Erythroblast (primary cell): ENCODE measurements at places on chromosomes 3 and 15.

DNA sequence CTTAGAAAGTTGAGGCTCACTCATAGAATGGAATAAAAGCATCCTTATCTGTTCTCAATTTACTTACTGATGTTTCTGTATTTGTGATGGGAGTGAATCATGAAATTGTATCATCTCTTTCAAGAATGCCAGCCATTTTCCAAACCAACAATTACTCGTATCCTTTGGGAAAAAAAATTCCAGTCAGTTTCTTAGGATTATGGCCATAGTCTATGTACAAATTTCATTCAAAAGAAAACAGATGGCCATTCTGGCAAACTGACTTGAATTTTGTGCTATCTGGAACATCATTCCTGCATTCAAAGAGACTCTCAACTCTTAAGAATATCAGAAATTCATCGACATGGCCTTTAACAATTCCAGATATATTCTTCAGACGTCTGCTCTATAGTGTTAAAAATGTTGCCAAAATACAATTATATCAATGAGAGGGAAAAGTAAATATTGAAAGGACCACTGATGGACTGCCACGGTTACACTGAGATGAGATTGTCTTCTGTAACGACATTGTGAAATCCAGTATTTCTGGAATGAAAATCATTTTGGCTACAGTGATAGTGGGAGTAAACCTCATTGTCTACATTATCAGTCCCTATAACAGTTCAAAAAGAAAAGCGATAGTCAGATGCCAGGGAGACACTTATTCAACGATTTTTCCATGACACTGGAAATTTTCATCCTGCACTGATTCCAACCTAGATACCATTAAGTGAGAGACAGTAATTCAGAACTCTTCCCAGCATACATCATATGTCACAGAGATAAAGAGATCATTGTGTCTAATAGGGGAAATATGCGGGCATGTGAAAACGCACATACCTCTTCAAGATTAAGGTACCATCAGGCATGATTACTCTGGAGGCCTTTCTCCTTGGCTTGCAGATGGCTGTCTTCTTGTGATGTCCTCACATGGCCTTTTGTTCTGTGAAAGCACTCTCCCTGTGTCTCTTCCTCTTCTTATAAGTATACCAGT is 953.8 kb upstream of the ALCAM start:
- no peak for DNase-seq

DNA sequence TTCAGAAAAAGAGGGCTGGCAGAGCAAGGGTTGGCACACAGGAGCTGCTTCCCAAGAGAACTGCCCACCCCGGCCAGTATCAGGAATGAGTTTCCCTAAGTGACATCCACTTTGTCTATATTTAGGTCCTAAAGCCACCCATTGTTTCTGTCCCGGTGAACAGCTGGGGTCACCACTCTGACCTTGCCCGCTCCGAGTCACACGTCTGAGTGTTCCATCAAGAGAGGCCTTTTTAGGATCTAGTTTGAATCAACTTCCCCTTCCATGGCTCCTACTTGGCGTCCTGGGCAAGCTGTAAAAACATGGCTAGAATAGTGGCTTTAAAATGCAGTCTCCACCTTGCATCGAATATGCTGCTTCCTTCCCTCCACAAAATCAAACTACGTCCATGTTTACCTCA is 109.6 kb upstream of the ARHGEF3 start:
- DNase-seq, result no peak

DNA sequence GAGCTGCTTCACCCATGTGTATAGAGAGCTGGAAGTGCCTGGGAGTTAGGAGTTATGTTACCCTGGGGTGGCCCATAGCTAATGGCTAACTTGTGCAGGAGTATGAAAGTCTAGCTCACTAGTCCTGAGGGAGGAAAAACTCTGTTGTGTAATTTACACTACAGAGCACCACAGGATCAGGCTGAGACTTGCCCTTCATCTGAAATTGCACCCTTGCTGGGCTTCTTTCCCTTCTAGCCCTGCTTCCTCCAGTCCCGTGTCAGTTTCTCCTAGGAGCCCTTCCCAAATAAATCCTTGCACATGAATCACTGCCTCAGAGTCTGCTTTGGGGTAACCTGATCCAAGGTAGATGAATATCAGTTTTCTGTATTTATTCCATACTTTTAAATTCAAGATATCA is 40.0 kb downstream of the CTXND1 start:
- no peak for DNase-seq

DNA sequence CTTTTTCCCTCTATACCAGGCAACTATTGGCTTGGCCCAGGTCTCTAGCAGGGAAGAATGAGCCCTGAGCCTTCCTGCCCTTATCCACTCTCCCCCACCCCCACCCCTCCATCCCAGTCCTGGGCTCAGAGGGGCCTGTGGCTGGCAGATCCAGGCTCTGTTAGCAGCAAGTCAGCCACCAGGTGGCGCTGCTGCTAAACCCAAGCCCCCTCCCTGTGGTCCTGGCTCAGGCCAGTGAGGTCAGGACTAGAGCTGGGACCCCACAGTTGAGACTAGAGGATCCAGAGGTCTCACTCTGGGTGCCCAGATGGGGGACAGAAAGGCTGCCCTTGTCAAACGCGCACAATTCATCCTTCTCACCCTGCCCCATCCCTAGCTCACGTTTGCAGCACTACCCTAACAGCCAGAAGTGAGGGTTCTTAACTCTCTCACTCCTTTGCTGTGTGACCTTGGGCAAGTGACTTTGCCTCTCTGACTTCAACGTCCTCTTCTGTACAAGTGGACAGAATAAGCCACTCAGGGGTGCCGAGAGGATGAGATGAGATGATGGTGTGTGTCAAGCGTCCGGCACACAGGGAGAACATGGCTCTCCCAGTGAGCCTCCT is 46.8 kb upstream of the SLC6A1 start:
- DNase-seq, result peak; percentile 71

DNA sequence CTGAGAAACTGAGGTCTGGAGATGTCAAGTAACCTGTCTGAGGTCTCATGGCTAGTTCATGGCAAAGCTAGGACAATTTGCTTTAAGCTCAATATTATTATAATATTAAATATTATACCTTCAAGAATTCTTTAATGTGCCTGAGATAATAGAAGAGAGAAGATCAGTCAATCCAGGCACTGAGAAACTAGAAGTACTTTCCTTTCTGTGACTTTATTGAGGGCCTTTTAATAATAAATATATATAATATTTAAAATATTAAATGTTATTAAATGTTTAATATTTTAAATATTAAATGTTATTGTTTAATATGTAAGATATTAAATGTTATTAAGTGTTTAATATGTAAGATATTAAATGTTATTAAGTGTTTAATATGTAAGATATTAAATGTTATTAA is 144.3 kb upstream of the DNAJC19 start:
- no peak for DNase-seq

DNA sequence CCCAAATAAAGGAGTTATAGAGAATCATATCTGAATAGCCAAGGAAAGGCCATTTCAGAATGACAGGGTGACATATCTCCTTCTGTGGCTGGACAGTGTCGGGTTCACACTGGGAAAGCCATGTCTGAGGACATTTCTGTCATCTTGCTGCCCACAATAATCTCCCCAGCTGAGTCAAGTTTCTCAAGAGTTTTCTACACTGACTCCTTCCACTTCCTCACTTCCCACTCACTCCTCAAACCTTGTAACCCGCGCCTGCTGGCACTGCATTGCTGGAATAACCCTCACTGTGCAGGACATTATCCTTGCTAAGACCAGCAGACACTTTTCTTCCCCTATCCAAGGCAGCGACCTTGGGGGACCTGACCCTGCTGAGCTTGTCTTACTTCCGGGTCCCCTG is 5.3 kb upstream of the INSYN1 start:
- DNase-seq, result no peak

DNA sequence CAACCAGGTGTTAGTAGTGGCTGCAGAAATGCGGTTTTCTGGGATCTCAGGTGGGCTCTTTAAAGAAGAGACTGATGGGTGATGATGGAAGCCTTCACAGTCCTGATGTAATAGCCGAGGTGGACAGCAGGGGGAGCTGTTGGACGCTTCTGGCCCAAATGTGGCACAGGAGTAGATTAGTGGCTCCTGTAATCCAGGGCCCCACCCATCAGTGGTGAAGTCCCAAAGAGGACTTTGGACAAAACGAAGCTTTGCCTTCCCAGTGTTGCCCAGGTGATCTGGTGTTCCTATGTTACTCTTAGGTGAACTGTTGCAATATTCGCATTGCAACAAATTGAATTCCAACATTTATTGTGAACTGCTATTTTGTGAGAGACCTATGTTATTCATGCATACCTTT is 31.8 kb upstream of the MYZAP start:
- peak; percentile 72 for DNase-seq

DNA sequence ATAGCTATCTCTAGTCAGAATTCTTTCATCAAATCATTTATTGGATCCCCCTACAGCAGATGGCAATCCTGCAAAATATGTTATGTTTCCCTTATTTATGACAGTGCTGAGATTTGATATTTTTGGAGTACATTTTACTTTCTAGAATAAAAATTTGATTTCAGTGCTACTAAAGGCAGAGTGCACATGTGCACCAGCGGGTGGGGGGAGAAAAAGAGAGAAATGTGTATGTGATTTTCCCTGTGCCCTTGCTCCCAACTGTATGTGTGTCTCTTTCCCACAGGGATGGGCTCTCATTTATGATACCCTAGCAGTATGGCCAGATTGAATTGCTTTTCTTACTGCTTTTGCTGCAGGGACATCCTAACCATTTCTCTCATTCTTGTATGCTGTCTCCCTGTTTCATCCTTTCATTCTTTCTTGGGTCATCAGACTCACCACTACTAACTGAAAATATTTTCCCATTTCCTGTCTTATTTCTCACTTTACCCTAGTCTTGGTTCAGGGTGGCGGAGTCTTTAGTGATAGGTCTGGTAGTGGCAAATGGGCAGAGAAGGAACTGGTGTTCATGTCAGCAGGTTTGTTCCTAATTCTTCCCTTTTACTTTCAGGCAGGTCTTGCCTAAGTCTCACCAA is 140.7 kb downstream of the TCF12 start:
- DNase-seq, result no peak

GRCh38 chr15:75676688-75677464 is 29.2 kb downstream of the SNX33 start:
- no peak for DNase-seq

DNA sequence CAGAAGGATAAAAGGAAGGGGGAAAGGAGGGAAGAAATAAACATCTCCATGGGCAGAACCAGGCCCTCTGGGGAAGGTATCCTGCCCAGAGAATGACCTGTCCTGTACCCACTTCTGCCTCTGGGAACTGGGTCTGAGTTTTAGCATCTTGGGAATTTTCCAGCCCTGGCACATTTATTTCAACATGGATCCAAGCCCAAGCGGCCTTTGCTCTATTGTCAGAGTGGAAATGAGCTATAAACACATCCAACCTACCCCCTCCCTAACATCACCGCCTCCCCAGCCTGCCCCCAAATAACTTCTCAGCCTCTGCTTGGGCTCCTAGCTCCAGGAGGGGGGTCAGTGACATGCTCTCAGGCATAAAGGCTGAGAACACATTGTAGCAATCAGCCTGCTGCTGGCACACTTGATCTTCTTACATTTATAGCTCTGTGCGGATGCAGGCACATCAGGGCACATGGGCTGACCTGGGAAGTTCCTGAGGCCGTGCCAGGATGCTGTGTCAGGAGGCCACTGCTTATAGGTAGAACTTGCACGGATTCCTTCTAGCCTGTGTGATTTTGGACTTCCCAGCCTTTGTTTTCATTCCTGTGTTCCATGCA is 4.6 kb upstream of the OXTR start:
- DNase-seq, result no peak

DNA sequence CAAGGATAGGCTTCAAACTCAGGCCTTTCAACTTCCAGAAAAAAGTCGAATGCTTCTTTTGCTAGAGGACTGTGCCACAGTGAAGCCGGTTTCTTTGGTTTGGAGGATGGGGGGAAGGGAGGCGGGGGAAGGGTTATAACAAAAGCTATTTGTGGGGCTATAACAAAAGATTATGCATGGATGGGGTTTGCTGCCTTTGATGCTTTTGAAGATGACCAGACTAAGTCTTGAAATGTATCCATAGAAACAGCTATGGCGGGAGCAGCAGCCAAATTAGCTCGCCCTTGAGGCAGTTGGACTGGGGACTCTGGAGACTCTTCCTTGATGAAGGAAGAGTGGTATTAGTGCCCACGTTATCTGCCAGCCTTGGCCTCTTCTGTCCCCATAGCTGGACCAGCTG is 47.5 kb downstream of the SRGAP3 start:
- DNase-seq, result no peak

GRCh38 chr15:25372298-25372697 is 66.5 kb downstream of the UBE3A start:
- DNase-seq, result no peak

- DNase-seq, result no peak
Observed at GRCh38 chr3:140501061-140501769, 176.6 kb upstream of the TRIM42 start.

DNA sequence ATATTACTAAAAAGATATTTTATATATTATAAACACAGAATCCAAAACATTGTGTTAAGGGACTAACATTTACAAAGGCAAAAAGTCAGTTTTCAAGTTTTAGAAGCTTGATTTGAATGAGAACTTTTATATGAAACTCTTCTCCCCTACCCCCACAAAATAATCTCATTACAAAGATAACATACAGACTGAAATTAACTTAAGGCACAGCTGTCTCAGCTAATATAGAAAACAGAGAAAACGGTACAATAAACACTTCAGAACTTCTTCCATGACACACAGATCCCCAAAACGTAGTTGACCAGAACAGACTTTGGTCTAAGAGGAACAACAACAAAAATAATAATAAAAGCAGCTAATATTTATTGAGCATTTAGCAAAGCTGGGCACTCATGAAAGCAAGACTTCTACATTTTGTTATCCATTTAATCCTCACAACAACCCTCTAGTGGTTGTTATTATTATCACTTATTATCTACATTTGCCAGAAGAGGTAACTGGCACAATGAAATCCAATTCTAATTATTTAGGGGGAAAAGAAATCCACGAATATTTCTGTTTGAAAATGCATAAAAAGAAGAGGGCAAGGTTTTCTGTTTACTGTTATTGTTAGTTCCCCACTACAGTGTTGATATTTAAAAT is 68.1 kb downstream of the PFN2 start:
- DNase-seq, result peak; percentile 16

GRCh38 chr3:136860541-136860940 is 1.5 kb upstream of the NCK1 start:
- DNase-seq, result no peak

- DNase-seq, result no peak
Observed at GRCh38 chr3:50523279-50523811, 19.9 kb upstream of the CACNA2D2 start.

DNA sequence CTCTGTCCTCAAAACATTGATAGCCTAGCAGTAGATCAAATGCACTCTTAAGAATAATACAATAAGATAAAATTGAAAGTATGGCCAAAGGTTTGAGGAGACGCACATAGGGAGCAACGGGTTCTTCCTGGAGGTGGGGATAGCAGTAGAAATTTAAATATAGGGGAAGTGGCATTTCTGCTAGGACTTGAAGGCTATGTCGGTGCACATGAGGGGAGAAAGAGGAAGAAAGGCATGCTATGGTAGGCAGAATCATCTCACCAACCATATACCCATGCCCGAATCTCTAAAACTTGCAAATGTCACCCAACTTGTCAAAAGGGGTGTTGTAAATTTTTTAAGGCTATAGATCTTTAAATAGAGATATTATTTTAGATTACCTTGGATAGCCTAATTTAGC is 735.1 kb upstream of the LMCD1 start:
- DNase-seq, result no peak

GRCh38 chr3:191065181-191065805 is 133.7 kb upstream of the OSTN start:
- no peak for DNase-seq
